NCI-H526 treated with DMSO at 0.1 percent for 48 hours (cell line): ENCODE measurements at places on chromosomes 5 and 9.
A peak's percentile ranks its signal among the peaks of the same experiment; 100 is the strongest.

DNA sequence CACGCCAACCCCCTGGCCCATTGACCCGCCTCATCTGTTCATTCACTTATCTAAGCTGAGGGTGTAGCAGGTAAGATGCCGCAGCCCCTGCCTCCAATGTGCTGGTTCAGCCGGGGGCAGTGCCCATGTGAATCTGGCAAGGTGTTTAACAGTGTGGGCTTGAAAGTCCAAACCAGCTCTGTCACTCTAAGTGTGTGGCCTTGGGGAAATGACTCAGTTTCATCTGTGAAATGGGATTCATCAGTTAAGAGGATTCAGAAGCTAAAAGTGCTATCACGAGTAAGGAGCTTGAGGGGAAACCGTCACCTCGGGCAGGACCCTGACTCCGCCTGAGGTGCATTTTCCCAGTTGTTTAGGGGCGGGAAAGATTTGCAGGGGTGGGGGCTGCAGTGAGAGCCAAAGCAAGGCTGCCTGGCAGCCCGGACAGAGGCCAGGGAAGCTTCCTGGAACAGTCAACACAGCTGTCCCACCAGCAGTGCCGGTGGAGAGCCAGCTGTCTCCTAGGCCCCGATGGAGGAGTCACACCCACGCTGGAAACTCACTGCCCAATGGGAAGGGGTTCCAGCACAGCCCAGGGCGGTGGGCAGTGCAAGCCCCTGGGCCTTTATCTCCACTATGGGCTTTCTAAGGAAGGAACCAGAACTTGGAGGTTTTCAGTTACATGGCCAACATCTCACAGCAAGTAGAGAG is 9.7 kb upstream of the URM1 start:
- no peak for DNase-seq

- DNase-seq: no peak
These were observed 43.0 kb downstream of the CYFIP2 start for GRCh38 chr5:157308836-157309465.

GRCh38 chr5:104612005-104612404 is 1049.4 kb upstream of the NUDT12 start:
- DNase-seq: no peak

DNA sequence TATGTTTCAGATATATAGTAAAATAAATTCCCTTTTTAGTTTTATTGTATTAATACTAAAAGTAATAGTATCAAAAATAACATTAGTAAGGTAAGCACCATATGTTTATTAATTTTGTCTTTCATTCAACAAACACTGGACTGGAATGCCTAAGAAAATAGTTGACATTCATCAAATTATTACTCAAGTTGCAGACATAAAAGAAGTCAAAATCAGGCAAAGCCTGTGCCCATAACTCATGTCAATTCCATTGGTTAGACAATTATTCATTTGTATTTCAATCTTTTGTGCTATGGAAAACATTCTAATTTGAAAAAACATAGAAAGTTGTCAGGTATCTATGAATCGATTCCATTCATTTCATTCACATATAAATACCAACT is 158.9 kb downstream of the CEMIP2 start:
- DNase-seq: no peak

- no peak for DNase-seq
These were observed 143.3 kb upstream of the TLE4 start for GRCh38 chr9:79428422-79428821.

DNA sequence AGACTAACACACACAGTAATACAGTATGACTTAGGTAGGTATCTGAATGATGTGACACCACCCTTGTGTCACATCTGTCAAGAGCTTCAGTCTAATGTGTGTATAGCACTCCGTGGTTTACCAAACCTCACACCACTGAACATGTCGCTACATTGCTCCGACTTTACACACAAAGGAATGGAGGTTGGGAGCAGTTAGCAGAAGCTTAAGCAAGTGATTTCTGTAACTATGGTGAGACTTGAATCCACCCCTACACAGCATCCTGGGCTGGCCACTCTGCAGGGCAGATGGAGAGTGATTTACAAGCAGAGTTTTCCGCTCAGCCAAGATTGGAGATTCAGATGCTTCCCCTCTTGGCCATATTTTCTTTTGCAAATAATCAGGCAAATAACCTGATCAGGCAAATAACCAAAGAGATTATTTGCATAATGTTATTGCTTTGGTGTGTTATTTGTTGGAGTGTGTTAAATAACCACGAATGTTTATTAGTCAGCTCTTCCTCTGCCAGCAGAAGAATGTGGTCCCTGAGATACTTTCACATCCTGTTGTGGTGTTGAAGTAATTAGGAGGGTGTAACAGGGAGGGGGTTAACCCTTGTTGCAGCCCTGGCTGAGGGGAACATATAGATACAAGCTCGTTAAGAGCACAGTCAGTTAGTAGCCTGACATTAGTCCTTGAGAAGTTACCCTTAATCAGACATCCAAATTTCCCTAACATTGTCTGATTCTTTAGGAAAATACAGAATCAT is 92.8 kb downstream of the SNX18 start:
- DNase-seq: peak; percentile 28

- no peak for DNase-seq
These were observed 156.8 kb downstream of the DCP2 start for GRCh38 chr5:113133211-113133975.

GRCh38 chr9:87518702-87519335 is 21.2 kb downstream of the DAPK1 start:
- no peak for DNase-seq

DNA sequence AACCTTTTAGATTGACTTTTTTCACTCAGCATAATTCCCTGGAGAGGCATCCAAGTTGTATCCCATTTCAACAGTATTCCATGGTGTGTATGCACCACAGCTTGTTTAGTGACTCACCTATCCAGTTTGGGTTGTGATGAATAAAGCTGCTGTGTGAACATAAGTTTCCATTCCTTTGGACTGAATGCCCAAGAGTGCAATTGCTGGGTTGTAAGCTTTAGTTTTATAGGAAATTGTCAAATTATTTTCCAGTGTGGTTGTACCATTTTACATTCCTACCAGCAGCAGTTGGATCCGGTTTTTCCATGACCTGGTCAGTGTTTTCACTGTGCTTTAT is 60.9 kb upstream of the TMED7 start:
- no peak for DNase-seq

DNA sequence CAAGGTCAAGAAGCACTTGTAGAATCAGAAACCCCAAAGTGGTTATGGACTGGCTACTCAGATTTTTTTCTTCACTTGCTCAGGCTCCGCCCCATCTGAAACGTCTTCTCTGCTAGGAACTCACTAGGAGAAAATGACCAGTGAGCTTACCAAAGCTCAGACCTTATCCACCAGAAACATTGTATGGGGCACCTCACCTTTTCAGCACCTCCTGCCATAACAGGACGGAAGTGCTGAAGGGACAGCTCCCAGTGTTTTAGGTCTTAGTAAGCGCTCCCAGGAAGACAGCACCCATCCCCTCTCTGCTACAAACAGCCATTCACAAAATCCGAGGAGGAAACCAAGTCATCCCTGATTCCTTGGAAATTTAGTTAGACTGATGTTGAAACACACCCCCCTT is 1.2 kb upstream of the GABRA1 start:
- no peak for DNase-seq

DNA sequence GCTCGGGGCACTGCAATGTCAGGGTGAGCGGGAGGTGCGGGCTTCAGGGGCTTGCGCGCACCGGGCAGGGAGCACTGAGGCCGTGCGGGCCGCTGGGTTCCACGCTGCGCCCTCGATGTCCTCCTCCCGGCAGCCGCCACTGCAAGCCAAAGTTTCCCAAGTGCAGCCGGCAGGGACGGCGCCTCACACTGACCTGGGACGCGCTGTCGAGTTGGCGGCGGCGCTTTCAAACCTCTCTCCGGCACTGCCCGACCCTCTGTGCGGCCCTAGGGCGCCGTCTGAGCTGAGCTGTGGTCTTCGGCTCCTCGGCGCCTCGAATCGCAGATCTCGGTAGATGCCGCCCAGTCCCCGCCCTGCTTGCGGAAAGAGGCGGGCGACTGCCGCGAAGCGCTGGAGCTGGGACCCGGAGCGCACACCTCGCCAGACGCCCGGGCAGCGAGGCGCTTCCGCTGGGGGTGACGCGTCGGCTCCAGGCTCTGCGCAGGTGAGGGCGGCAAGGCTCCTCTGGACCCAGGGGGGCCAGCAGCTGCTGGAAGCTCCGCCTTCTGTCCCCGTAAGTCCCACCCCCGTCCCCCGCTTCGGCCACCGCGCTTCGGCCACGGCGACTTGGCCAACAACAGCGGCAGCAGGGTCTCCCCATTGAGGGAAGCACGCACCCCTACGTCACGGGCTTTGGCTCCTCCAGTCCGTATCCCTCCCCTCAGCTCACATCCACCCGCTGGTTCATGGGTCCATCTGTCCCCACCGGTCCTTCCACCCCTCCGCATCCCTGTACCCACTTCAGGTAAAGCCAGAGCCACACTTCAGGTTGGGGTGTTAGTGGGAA is at the start of gene ANKRD34B:
Gene ANKRD34B (minus strand): TSS at position 320 of the 826 bp plus-strand sequence. CDS start 10,261 bp downstream, outside the sequence.
- peak; percentile 6 for DNase-seq

DNA sequence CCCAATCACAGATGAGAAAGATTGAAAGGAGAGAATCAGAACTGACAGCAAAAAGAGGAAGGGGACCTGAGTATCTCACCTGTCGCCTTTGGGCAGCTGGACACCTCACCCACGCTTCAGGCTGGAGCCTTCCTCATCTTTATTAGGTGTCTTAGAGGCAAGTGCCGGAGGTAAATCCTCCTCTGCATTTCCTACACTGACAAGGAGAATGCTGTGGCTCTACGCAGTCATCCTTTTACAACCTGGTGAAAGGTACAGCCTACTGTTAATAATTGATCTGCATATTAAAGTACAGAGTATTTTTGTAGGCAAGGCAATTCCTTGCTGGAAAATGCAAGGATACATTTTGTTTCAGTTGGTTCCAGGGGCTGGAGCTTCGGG is 34.8 kb downstream of the PRLR start:
- no peak for DNase-seq

GRCh38 chr5:103764403-103764802 is 201.8 kb upstream of the NUDT12 start:
- no peak for DNase-seq

- DNase-seq: no peak
These were observed 135.0 kb upstream of the IRX4 start for GRCh38 chr5:2017540-2018389.

DNA sequence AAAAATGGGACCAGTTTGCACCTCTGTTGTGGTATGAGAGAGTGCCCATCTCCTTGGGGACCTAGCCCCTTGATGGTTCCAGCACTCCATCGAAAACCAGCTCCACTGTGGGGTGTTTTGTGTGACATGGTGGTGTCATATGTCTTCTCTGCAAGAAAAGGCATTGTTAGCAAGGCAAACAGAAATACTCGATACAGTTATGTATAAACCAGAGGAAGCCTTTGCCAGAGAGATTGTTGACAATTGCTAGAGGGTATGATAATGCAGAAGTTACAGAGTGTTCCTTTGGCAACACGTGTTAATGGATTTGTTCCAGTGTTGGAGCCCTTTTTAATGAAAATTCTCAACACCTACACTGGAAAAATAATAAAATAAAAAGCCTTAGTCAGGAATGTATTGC is 270.4 kb upstream of the DMRT1 start:
- no peak for DNase-seq

GRCh38 chr9:126448136-126448535 is 121.5 kb downstream of the MVB12B start:
- no peak for DNase-seq

- no peak for DNase-seq
These were observed 42.1 kb upstream of the TMOD1 start for GRCh38 chr9:97459326-97459725.

DNA sequence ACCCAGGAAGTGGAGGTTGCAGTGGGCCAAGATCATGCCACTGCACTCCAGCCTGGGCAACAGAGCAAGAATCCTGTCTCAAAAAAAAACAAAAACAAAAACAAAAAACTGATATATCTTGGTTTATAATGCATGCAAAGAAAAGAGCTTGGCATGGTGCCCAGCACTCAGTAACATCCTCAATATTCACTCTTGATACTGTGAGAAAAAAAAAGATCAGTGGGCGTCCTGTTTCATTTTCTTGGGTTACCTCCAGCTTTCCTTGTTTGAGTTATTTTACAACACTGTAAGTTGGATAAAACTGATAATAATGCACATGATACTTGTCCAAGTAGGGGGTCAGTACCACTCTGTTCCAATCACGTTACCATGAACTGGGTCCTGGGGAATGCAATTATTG is 7.8 kb downstream of the PHYHD1 start:
- DNase-seq: no peak

DNA sequence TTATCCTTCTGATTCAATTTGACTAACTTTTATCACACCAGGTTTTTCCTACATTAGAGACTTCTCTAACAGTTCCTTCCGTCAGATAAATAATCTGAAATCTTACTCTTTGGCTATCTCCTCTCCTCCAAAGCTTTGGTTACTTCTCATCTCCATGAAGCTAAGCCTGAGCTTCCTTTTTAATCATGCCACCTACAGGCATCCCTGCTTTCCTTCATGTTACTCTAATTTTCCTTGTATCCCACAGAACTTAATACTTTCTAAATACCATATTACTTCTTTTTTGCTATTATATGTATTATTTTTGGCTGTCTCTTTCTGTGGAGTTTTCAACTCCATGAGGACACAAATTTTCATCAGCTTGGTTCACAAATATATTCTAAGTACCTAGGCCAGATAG is 49.7 kb downstream of the C9 start:
- DNase-seq: no peak

DNA sequence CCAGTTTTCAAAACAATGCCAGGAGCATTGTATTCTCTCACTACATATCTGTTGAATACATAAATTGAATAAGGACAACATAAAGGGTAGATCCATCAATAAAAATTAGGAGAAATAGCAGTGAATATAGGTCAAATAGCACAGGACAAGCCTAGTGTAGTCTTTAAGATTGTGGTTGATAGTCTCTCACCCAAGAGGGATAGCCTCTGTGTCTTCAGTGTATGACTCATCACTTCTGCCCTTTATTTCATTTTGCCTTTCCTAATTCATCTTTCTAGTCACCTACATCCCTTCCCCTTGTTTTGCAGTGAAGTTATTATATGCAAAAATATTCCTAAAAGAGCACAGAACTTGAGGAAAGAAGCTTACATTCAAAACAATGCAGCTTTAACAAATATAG is 335.0 kb upstream of the TUSC1 start:
- DNase-seq: no peak

DNA sequence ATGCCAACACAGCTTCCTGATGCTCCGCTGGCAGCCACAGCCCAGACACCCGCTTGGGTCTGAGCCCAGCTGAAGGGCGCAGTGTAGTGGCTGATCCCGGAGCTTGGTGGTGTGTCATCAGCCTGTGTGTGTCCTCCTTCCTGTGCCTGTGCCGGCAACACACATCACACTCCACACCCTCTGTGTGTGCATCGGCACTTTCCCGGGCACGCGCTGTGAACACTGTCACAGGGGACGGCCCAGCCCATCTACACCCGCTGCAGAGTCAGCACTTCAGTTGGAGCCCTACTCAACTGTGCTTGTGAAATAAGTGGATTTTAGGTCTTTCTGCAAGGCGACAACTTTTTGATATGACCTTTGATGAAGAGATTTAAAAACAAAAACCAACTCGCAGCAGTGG is 189.4 kb downstream of the IRX2 start:
- DNase-seq: no peak
